Liver (tissue), 10 donors: ENCODE measurements at places on chromosomes 2 and 18.

- DNase-seq: no peak
These were observed 179.4 kb upstream of the AGAP1 start for GRCh38 chr2:235314371-235314930.

GRCh38 chr2:74502720-74503505 lies 3.5 kb upstream of the LBX2 start:
- peak; percentile 50 for DNase-seq

DNA sequence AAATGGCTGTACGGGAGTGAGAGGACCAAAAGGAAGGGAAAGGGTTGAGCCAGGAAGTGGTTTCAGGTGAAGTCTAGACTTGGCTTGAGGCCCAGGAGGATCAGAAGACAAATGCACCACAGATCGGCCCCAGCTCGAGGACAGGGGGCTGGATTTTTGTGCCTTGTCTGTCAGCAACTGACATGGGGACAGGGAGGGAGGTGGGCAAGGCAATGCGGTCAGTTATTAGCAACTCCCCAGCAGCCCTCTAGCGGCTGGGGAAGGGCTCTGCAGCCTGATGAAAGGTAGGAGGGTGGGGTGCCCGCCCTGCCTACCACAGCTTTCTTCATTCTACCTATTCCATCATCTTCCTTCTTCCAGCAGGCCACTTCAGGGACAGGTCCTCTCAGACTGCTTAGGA lies 50.0 kb downstream of the CPO start:
- DNase-seq: no peak

DNA sequence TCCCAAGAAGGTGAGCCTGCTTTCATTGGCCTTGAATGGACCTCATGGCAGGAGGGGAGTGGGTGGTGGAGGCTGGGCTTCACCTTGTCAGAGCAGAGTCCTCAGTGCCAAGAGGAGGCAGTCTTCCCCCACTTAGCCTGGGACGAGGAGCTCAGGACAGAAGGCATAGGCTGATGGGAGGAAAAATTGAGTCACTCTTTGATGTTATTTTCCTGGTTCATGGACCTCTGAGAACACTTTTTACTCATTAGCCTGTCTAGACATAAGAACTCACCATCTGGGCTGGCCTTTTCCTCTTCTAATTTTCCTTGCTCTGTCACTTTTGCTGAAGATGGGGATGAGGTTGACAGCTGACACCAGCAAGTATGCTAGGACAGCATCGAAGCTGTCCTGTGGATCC lies 225.7 kb upstream of the TNP1 start:
- DNase-seq: peak; percentile 13

- DNase-seq: no peak
These were observed 277.0 kb upstream of the HNRNPA3 start for GRCh38 chr2:176935543-176936102.

- DNase-seq: no peak
These were observed 48.3 kb downstream of the CCDC88A start for GRCh38 chr2:55371376-55371775.

DNA sequence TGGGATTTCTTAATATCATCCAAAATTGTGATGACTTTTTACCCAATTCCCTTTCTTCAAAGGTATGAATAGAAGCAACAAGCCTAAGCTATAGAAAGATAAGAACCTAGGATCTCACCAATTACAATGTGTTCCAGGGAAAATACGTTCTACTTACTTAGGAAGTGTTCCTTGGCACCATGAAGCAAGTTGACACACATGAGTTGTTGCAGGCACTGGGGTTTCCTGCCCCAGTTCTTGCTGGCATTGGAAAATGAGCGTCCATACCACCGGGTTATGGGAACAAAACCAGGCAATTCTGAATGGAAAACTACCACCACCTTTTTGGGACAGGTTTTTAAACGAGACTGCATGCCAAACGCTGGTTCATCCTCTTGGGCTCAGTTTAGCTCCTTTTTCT lies 46.2 kb downstream of the CCBE1 start:
- DNase-seq: no peak

DNA sequence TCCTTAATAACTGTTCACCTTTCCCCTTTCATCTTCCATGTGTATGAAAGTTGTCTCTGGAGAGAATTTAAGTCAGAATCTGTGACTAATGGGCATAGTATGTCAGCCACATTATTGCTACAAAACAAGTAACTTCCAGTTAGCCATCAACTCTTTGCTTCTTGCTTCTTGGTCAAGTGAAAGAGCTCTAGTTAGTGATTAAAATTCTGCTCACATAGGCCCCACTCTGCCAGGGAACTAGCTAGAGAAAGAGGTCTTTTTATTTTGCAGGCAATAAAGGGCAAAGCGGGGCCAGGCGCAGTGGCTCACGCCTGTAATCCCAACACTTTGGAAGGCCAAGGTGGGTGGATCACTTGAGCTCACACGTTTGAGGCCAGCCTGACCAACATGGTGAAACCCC lies 64.6 kb downstream of the COLEC12 start:
- no peak for DNase-seq
